ENCODE measurements at places on chromosomes 2 and 18. TPM values are rescaled to one million over a fixed set of nuclear protein-coding genes. Genes with fewer than 3 reads are reported as not detected.

DCDC2C gene
- not detected for total RNA-seq

UGT1A5 gene
- 1.7 TPM for total RNA-seq

C1GALT1C1L gene
- total RNA-seq = not detected

RNF125 gene
- total RNA-seq = 10.4 TPM

PSTPIP2 gene
- total RNA-seq = 12.4 TPM

EMILIN1 gene
- 17.9 TPM for total RNA-seq
